ENCODE measurements at places on chromosomes 12 and 14.

DNA sequence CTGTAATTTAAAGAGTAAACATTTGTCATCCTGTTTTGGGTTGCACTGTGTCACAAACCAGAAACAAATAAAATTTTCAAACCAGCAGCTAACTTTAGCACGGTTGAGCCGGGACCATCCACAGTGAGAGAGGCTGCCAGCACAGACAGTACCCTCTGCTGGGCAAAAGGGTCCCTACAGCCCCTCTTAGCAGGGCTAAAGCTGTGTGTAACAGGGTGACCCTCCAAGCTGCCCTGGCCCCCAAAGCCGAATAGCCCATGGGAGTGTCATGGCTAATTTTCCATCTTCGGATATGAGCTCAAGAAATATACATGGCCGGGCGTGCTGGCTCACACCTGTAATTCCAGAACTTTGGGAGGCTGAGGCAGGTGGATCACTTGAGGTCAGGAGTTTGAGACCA lies 157.1 kb upstream of the GRIN2B start:
- DNase-seq: no peak

- DNase-seq: no peak
Observed at GRCh38 chr12:31714406-31715271, 14.2 kb downstream of the AMN1 start.

DNA sequence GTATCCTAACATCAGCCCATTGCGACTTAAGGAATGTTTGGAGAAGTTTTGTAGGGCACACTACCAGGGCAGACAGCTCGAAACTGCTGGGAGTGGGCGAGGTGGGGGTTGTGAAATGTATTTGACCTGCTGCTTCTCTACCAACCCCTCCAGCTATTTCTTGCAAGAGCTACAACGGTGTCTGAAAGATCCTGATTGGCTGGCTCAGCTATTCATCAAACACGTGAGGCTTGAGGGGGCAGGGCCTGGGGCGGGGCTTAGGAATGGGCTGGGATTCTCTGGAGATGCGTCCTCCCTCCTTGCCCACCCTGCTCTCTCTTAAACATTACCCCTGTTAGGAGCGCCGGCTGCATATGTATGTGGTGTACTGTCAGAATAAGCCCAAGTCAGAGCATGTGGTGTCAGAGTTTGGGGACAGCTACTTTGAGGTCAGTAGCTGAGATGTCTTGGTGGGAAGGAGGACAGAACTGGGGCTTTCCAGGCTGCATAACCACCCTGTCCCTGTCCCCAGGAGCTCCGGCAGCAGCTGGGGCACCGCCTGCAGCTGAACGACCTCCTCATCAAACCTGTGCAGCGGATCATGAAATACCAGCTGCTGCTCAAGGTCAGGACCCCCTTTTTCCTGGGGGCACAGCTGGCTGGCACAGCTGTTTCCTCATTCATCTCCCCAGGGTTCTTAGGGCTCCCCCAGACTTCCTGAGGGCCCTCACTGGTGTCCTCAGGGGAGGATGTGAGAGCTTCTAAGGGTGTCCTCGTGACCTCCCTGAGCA lies 3.1 kb downstream of the ARHGEF25 start:
- DNase-seq: no peak

GRCh38 chr12:122106843-122107242 lies 28.3 kb downstream of the MLXIP start:
- DNase-seq: no peak

- DNase-seq: no peak
Observed at GRCh38 chr12:109532721-109533486, 40.4 kb downstream of the MMAB start.

GRCh38 chr12:48865281-48866051 lies at the start of gene RND1:
RND1 (minus strand) TSS chr12:48865870; CDS start chr12:48865767, 103 bp downstream.
- no peak for DNase-seq

DNA sequence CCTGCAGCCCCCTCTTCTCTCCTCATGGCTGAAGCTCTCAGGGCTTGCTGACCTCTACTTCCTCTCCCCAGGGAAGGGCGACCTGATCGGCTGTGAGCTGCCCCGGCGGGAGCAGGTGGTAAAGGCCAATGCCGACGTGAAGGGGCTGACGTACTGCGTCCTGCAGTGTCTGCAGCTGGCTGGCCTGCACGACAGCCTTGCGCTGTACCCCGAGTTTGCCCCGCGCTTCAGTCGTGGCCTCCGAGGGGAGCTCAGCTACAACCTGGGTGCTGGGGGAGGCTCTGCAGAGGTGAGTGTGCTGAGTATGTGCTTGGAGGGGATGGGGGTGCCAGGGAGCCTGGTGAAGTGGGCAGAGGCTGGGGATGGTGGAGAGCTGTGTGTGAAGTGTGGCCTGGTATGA lies 13.7 kb downstream of the MCRS1 start:
- no peak for DNase-seq

DNA sequence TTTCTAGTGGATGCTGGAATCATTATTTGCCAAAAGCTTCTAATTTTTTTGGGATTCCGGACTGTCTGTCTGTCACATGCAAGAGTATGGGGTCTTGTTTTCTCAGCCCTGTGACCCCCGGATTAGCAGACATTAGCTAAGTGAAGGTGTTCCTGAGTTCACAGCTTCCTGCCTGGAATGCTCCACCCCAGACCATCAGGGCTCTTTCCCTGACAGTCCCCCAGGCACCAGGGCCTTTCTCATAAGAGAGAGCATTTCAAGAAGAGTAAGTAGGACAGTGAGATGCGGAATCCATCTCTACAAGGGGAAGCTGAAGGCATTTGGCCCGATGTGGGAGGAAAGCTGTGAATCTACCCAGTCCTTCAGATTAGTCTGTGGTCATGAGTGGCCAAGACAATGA lies 129.3 kb downstream of the SLC15A4 start:
- no peak for DNase-seq

- DNase-seq: no peak
Observed at GRCh38 chr12:91948504-91948903, 197.1 kb downstream of the BTG1 start.

GRCh38 chr12:124792961-124793441 lies 70.7 kb downstream of the SCARB1 start:
- no peak for DNase-seq

Data from GM04503 (cell line).